ENCODE measurements at places on chromosomes 6 and 20. TPM values are rescaled to one million over a fixed set of nuclear protein-coding genes. Genes with fewer than 3 reads are reported as not detected.
A peak's percentile ranks its signal among the peaks of the same experiment; 100 is the strongest.

- H3K4me3 ChIP-seq = no peak overlapping the region
- H3K27me3 ChIP-seq = no peaks in the 10 kb centered on the region
- no peak overlapping the region for H3K27ac ChIP-seq
Measured at GRCh38 chr6:105263685-105264610, 84.1 kb upstream of the POPDC3 start.

DNA sequence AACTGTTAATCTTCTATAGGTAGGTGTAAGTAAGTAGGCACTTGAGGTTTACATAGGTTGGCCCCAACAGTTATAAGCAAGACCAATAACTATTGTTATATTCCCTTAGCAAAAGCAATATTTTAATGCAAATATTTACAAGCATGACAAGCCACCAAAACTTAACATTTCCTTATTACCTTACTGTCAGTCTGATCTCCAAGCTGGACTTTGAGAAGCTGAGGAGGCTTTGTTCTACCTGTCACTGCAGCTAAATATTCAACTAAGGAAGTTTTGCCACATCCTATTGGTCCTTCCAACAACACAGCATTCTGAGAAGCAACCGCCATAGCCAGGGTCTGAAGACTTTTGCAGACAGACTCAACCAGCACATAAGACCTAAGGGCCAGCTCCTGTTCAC, 29.6 kb downstream of the MDN1 start:
- H3K27me3 ChIP-seq = no peaks in the 10 kb centered on the region
- H3K4me3 ChIP-seq = no peak overlapping the region
- peaks cover 60% of the 10 kb centered on the region for H3K36me3 ChIP-seq

DNA sequence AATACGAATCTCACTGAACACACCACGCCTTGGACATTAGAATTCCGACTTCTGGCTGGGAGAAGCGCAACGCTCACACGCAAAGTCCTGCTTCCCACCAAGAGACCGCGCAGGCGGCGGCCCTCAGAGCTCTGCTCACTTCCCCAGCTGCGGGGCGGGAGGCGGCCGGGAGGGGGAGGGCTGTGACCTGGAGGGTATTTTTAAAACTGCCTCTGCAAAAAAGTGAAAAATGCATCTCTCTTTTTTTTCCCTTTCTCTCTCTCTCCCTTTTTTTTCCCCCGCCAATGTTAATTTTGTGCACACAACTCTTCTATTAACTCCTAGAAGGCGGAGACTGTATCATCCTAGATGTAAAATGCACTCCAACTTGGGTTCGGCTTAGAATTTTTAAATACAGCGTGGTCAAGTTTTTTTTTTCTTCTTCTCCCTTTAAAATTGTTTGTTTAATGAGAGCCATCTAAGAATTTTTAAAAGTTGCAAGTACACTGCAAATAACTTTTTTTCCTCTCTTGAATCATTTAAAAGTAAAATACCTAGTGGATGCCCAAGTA, 66.4 kb downstream of the STX11 start:
- H3K4me3 ChIP-seq = peak overlapping the region; percentile 58
- DNase-seq = no peak
- no peaks in the 10 kb centered on the region for H3K36me3 ChIP-seq
- H3K27me3 ChIP-seq = no peaks in the 10 kb centered on the region
- no peak overlapping the region for H3K27ac ChIP-seq

- no peak for DNase-seq
- no peak overlapping the region for H3K27ac ChIP-seq
- H3K4me3 ChIP-seq = no peak overlapping the region
Measured at GRCh38 chr6:79031821-79032590, 46.0 kb downstream of the PHIP start.

Gene DACT2
- not detected for total RNA-seq

Gene SLC17A9
- 37.6 TPM for total RNA-seq

Gene CFAP206
- total RNA-seq = 0.54 TPM

Gene RBL1
- 16.9 TPM for total RNA-seq

Gene PLAGL1
- total RNA-seq = 35.6 TPM

All from HCT116 (cell line).